Activated T-cell treated with anti-CD3 and anti-CD28 coated beads, Interleukin-2, amount 50 U/mL, for 24 hours (primary cell): ENCODE measurements at places on chromosomes 4 and X.
A peak's percentile ranks its signal among the peaks of the same experiment; 100 is the strongest.

- no peak overlapping the region for H3K4me3 ChIP-seq
- no peaks in the 10 kb centered on the region for H3K36me3 ChIP-seq
- no peak overlapping the region for H3K27ac ChIP-seq
- peaks cover 29% of the 10 kb centered on the region for H3K27me3 ChIP-seq
- DNase-seq, result no peak
- H3K4me1 ChIP-seq, result no peaks in the 10 kb centered on the region
These were observed 1.5 kb downstream of the ALAS2 start for GRCh38 chrX:55029291-55029690.

DNA sequence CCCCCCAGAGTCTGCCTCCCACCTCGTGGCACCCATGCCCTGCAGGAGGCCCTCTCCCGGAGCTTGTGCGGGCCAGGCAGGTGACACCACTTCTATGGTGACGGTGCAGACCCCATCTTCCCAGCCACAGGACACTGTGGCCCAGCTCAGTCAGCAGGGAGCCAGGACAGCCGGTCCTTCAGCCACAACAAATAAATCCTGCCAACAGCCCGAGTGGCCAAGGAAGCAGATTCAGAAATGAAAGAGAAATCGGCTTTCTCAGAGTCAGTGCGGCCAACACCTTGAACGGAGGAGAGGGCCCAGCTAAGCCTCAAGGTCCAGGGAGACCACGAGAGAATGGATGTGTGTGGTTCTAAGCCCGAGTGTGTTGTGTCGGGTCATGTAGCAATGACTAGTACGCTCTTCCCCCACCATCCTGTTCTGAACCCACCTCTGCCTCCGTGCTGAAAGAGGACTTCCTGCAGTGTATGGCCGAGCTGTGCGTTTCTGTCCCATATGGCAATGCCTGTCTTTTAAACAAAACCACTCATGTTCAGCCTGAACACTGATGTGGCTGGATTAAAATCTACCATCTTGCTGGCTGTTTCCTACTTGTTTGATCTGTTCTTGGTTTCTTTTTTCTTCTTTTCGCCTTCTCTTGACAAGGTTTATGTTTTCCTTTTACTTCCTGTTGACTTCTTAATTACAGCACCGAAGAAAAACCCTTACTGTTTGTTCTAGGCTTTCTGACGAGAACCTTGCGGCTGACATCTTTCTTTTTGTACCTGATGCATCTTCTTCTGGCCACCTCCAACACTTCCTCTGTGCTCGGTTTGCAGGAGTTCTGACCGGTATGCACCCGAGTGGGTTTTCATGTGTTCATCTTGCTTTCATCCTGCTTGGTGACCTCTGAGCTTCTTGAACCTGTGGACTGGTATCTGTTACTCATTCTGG, 53.1 kb downstream of the GAK start:
- peak overlapping the region; percentile 98 for H3K27ac ChIP-seq
- H3K27me3 ChIP-seq, result no peaks in the 10 kb centered on the region
- DNase-seq, result peak; percentile 61
- H3K36me3 ChIP-seq, result peaks cover 87% of the 10 kb centered on the region
- peak overlapping the region; percentile 72 for H3K4me3 ChIP-seq

GRCh38 chr4:110197529-110198042, 829 bp downstream of the ELOVL6 start:
- peaks cover 24% of the 10 kb centered on the region for H3K36me3 ChIP-seq
- H3K27ac ChIP-seq, result peak overlapping the region; percentile 94
- no peaks in the 10 kb centered on the region for H3K27me3 ChIP-seq
- H3K4me1 ChIP-seq, result peaks cover 39% of the 10 kb centered on the region
- peak overlapping the region; percentile 86 for H3K4me3 ChIP-seq

- H3K36me3 ChIP-seq, result no peaks in the 10 kb centered on the region
- DNase-seq, result no peak
- no peak overlapping the region for H3K27ac ChIP-seq
- H3K4me1 ChIP-seq, result no peaks in the 10 kb centered on the region
- peaks cover 2% of the 10 kb centered on the region for H3K27me3 ChIP-seq
- H3K4me3 ChIP-seq, result no peak overlapping the region
These were observed 218.3 kb upstream of the HAND2 start for GRCh38 chr4:173748353-173748752.

DNA sequence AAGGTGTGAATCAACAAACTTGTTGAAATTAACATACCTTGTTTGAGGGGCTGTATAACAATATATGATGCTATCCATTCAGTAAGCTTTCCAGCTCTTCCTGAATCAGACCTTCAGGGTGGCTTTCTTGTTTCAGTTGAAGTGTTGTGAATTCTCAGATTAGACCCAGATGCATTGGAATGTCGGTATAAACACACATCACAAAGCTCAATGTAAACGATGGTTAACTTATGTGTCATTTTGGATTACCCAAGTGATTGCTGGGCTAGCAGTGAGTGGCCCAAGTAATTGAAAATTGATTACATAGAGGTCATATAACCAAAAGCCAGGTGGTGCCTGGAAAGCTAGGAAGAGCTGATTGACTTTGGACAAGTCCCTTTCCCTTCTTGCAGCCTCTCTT, 115.0 kb downstream of the SHROOM4 start:
- H3K27me3 ChIP-seq, result peaks cover 75% of the 10 kb centered on the region
- H3K27ac ChIP-seq, result no peak overlapping the region
- H3K4me3 ChIP-seq, result no peak overlapping the region
- H3K4me1 ChIP-seq, result no peaks in the 10 kb centered on the region
- DNase-seq, result no peak
- no peaks in the 10 kb centered on the region for H3K36me3 ChIP-seq

DNA sequence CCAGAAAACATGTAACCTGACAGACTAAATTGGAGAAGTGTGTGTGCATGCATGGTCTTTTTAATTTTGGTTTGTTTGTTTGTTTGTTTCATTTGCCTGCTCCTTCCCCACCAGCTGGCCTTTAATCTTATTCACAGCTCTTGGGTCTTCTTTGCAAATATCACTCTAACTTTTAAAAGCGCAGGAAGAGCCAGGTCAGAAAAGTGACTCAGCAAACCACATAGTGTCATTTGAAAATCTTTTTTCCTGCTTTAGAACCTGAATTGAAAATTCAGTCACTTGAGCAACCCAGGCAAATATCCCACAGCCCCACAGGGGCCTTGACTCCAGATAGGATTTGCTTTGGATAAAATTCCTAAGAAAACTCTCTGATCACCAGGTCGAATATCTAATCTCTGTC, 4.6 kb downstream of the TMEM255A start:
- H3K4me3 ChIP-seq, result no peak overlapping the region
- H3K27me3 ChIP-seq, result peaks cover 73% of the 10 kb centered on the region
- peaks cover 41% of the 10 kb centered on the region for H3K4me1 ChIP-seq
- no peaks in the 10 kb centered on the region for H3K36me3 ChIP-seq

DNA sequence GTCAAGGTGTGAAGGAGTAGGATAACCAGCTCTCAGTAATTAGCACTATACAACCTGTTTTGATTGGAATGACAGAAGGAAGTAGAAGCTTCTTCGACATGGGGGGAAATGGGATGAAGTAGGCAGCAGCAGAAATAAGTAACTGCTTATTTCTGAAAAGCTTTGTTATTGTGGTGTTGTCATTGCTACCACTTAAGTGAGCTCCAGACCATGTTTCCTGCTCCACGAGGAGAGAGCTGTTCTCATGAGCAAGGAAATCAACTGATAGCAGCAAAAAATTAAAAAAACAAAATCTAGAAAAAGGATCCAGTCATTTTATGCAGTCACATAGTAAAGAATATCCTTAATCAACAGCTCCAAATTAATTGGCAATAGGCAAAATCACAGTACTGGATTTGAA, 106.1 kb upstream of the TLL1 start:
- H3K4me1 ChIP-seq, result no peaks in the 10 kb centered on the region
- H3K4me3 ChIP-seq, result no peak overlapping the region
- no peaks in the 10 kb centered on the region for H3K27me3 ChIP-seq
- H3K36me3 ChIP-seq, result no peaks in the 10 kb centered on the region
